ENCODE measurements at places on chromosomes 1 and 21.

GRCh38 chr1:201309416-201309815 lies 26.1 kb downstream of the PKP1 start:
- DNase-seq = peak; percentile 47

GRCh38 chr1:116993286-116993685 lies 8.3 kb upstream of the CD101 start:
- DNase-seq = no peak

GRCh38 chr1:180353945-180354344 lies 123.9 kb downstream of the LHX4 start:
- DNase-seq = no peak

DNA sequence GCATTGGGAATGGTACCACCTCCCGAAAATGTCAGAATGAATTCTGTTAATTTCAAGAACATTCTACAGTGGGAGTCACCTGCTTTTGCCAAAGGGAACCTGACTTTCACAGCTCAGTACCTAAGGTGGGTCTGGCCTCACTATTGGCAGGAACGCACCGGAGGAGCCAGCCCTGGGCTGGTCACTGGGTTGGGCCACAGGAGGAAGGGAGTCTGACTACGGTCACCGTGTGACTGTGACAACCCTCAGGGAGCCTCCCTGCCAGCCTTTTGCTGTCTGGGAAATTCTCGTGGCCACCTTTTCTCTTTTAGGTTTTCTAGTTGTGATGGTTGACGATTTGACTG lies 2.2 kb downstream of the IL10RB start:
- DNase-seq = no peak

DNA sequence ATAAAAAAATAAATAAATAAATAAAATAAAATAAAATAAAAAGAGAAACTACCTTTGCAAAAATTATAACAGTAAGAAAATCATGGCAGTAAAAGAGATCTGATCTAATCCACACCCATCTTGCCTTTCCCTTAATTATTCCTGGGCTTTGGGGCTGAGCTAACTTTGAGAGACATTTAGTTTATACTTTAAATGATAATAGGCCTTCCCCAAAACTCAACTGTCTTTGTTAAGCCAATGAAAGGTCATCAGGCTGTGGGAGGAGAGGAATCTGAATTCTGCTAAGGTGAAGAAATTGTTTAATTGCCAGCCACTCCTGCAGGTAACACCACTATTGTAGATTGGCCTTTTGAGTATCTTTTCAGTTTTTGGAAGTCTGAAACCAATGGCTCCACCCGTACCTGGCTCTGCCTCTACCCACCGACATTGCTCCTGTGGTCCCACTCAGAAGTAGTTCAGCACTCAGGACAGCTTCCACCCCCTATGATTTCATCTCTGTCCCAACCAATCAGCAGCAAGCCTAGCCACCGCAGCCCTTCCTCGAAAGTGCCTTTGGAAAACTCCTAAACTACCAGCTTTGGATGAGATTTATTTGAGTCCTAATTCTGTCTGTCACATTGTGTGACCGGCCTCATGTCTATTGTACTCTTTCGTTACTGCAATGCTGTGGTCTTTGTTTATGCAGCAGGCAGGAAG lies 23.0 kb upstream of the PNRC2 start:
- DNase-seq = no peak

DNA sequence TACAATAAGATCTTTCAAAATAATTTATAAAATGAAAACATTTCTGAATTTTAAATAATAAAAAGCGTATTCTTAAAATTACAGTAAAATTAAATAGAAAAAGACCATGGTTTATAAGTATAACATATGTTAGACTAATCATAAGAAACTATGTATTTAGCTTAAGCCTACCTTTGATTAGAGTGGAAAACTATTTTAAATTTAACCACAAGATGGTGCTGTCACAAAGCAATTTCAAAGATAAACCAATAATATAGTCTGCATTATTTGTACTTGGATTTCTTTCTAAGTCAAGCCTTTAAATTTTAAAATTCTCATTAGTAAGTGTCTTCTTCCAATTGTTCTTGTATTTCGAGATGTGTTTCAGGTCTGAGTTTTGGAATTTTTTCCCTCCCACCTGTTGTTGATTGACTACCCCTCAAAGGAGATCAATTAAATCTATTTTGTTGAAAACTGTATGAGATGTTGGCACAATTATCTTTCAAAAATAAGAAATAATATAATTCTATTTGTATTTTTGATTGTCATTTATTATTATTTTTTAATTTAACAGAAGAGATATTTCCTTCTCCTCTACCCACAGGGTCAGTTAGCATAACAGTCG lies 459.8 kb downstream of the KCNT2 start:
- peak; percentile 30 for DNase-seq

DNA sequence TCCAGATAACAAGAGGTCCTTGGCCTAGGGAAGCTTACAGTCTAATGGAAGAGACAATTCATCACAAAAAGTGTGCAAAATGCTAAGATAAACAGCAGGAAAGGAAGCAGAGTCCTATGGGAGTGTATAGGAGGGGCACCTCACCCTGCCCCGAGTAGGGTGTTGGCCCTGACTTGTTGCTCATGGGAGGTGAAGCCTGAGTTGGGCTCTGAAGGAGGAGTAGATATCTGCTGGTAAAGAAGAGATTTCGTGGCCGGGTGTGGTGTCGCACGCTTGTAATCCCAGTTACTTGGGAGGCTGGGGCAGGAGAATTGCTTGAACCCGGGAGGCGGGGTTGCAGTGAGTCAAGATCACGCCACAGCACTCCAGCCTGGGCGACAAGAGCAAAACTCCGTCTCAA lies 18.6 kb upstream of the GPR37L1 start:
- DNase-seq = no peak

DNA sequence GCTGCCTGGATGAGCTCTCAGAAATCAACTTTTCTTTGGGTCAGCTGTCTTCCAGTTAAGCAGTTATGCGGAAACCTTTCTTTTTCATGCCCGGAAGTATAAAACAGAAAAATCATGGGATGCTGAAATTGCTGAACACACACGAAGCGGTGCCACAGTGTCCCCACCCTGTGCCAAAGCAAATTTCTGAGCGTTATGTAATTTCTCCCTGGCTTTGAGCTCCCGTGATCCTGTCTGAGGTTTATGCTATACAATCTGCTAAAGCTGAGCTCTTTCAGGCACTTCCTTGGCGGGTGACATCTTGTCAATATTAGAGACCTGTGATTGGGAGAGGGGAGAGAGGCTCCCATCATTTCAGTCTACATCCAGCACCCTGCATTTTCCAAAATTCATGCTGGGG lies 201.7 kb downstream of the ROR1 start:
- DNase-seq = peak; percentile 35

DNA sequence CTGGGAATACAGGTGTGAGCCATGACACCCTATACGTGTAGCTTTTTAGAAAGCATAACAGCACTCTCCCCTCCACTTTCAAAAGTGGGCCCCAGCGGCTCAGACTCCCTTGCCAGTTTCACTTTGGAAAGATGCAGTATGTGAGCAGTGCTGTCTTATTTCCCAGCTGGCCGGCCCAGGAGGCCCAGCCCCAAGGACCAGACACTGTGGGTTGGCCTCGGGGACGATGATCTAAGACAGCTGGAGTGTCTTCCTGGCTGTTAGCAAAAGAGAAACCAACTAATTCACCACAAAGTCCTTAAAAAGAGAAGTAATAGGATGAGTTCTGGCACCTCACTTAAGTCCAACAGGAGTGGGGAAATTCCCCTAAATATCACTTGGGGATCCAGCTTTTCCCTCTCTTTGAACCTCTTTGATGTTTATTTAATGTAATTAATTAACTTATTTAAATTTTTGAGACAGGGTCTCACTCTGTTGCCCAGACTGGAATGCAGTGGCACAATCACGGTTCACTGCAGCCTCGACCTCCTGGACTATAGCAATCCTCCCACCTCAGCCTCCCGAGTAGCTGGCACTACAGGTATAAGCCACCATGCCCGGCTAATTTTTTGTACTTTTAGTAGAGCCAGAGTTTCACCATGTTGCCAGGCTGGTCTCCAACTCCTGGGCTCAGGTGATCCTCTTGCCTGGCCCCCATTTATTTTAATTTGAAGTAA lies 17.6 kb upstream of the CLIC4 start:
- no peak for DNase-seq

GRCh38 chr1:36622741-36623648 lies 140.3 kb upstream of the CSF3R start:
- no peak for DNase-seq

DNA sequence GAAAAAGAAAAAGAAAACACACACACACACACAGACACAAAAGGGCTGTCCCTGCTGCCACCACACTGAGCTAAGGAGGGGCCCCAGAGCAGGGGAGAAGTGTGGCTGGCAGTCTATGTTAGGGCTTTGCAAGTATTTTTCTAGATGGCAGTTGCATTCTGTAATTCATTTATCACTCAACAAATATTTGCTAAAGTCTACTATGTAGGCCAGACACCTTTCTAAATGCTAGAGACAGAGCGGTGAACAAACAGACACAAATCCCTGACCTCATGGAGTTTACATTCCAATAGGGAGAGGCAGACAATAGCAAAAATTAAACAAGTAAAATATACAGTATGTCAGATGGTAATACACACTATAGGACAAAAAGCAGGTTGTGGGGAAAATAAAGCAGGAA lies 20.2 kb downstream of the WDR64 start:
- DNase-seq = no peak

DNA sequence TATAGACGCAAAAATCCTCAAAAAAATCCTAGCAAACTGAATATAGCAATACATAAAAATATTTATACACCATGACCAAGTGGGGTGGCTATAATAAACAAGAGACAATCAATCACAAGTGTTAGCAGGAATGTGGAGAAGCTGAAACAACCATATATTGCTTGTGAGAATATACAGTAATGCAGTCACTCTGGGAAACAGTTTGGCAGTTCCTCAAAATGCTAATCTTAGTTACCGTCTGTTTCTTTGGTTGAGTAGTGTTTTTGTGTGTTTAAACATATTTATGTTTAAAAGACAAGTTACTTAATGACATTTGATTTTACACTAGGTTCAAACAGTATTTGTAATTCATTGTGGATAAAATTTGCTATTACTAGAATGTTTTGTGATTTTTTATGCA lies 792.0 kb downstream of the LTN1 start:
- no peak for DNase-seq

DNA sequence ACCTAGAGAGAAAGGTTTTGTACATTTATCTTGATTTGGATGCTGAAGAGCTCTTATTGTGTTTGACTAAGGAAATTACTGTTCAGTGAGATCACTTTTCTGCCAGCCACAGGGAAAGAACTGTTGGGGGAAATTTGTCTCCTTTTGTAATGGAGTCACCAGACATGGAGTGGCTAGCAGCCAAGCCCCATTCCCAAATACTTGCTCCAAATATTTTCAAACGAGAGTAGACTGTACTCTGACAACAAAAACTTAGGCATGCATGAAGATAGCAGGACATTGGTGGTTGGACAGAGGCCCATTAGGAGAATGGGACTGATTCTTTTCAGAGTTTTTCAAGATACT lies 21.1 kb downstream of the IPO9 start:
- DNase-seq = peak; percentile 27

Measured in muscle of arm (tissue), 14 donors.